GM04503 (cell line): ENCODE measurements at places on chromosomes 13 and 19.

DNA sequence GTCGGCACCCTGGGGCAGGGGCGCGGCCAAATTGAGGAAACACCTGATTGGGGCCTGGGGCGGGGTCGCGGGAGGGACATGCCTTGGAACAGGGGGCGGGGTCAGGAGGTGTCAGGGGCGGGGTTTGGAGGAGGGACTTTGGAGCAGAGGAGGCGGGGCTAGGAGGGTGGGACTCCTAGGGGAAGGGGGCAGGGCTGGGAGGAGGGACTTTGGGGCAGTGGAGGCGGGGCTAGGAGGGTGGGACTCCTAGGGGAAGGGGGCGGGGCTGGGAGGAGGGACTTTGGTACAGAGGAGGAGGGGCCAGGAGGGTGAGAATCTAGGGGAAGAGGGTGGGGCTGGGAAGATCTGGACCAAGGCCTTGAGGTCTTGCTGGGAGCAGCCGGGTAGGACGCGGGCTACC is 21.9 kb downstream of the GRIN2D start:
- no peak for DNase-seq

GRCh38 chr13:49681842-49682435 is 9.3 kb downstream of the EBPL start:
- DNase-seq: peak; percentile 54

GRCh38 chr19:4474514-4475022 is 2.5 kb downstream of the HDGFL2 start:
- DNase-seq: peak; percentile 7

DNA sequence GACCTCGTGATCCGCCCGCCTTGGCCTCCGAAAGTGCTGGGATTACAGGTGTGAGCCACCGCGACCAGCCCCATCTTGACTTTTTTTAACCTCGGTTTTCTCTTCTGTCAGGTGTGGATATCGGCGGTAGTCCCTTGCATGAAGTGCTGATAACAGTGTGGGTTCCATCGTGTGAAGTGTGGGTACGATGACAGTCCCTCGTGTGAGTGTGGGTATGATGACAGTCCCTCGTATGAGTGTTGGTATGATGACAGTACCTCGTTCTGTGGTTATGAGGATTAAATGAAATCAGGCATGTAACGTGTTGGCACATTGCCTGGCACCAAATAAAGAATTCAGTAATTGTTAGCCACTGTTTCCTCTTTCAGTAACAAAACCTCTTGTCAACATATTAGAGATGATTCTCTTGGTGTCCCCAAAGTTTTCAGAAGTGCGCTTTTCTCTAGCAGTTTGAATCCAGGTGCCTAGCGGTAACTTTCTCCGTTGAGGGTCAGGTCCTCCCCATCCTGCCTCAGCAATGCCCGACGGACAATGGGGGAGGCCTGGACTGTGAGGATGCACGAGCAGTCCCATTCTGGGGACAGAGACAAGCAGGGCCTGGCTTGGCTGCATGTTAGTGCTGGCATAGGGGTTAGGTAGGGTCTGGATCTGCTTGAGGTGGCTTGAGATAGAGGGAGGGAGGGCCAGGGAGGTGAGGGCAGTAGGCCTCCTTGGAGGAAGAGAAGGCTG is 15.3 kb downstream of the GATAD2A start:
- no peak for DNase-seq

- DNase-seq: no peak
These were observed 47.5 kb upstream of the NDUFS7 start for GRCh38 chr19:1336079-1336684.

DNA sequence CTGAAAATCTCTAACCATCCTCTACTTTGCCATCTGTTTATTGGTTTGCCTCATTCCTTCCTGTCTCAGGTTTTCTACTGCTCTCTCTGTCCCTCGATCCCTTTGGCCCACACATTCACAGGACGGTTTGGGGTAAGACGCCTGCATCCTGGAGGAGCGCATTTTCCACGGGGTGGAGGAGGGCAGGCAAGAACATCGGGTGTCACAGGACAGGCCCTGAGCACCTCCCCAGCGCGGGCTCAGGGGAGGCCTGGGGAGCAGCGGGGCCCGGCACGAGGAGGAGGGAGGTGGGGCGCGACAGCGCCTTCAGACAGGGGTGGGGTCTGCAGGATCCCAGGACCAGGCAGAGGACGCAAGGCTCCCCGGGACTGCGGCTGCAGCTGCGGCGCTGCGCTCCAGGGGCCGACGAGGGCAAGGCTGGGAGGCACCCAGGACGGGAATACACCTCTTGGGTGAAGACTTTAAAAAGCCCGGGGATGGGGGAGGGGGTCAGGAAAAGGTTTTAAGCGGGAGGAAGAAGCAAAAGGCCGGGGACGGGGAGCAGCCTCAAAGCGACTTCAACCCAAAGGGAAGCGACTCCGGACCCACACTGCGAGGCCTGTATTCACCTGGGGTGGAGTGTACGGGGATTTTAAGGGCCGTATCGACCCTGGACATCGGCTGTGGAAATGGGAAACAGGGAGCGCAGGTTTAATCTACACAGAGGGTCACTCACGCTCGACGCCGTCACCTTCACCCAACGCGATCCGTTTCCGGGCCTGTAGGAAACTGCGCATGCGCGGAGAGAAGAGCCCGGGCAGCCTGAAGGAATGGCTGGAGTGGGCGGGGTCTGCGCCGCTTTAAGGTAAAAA is at the start of gene ZNF415:
TSS of gene ZNF415 (minus strand) at position 770 of the 851 bp plus-strand sequence. CDS start 10,234 bp downstream, outside the sequence.
- DNase-seq: no peak
